ENCODE measurements at places on chromosomes 1 and 21. TPM values are rescaled to one million over a fixed set of nuclear protein-coding genes. Genes with fewer than 3 reads are reported as not detected.

Gene CCDC181
- 0.66 TPM for total RNA-seq

Gene EPB41
- 38.0 TPM for total RNA-seq

Gene TMOD4
- total RNA-seq, result not detected

Gene NPR1
- total RNA-seq, result 0.66 TPM

Gene C8B
- total RNA-seq, result not detected

DNA sequence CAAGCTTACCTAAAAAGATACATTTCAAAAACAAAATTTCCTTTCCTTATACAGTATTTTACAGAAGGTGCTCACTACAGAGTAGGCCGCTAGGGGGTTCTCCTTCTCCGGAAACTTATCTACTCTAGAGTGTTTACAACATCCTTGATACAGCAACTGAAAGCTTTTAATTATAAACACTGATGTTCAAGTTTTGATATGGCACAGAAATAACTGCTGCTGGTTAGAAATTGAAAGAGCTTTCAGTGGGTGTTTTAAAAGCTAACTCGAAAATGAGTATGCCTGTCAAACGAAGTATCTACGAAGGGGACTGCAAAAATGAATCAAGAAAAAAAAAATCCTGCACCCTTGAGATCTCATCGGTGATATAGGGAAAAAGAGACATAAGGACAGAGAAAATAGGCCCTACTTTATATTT is 1.0 kb downstream of the YOD1 start:
- DNase-seq, result peak; percentile 38

DNA sequence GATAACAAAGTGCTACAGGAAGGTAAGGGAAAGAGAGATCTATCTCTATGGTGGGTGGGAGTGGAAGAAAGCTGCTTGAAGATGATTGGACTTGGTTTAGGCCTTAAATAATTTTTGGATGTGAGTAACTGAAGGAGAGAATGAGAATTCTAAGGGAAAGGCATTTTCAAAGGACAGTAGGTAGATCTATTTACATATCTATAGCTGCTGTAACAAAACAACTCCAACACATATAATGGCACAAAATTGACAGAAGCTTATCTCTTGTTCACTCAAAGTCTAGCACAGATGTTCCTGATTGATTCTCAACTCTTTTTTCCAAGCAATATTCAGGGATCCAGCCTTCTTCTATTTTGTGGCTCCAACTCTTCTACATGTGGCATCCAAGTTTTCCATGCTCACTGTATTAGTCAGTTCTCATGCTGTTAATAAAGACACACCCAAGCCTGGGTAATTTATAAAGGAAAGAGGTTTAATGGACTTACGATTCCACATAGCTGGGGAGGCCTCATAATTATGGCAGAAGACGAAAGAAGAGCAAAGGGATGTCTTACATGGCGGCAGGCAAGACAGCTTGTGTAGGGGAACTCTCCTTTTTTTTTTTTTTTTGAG is 3.1 kb upstream of the DDAH1 start:
- DNase-seq, result no peak

GRCh38 chr1:221724931-221725605 is 16.8 kb downstream of the DUSP10 start:
- DNase-seq, result peak; percentile 79

DNA sequence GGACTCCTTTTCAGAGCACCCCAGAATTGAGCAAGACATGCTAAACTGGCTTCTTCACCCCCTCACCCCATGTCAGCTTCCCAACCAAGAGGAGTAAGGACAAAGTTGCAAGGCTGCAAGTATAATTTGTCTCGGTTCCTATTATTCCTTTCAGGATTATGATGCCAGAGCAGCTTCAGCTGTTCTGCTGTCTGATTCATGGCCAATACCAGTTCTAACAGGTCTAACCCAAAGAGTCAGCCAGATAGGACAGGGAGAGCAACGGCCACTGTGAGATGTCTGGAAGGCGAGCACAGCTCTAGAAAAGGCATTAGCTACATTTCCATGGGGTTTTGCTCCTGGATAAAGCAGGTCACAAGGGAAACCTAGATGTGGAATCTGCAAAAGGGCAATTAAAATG is 53.3 kb upstream of the HOOK1 start:
- no peak for DNase-seq

GRCh38 chr1:114286960-114287359 is 133.3 kb upstream of the SYT6 start:
- no peak for DNase-seq

DNA sequence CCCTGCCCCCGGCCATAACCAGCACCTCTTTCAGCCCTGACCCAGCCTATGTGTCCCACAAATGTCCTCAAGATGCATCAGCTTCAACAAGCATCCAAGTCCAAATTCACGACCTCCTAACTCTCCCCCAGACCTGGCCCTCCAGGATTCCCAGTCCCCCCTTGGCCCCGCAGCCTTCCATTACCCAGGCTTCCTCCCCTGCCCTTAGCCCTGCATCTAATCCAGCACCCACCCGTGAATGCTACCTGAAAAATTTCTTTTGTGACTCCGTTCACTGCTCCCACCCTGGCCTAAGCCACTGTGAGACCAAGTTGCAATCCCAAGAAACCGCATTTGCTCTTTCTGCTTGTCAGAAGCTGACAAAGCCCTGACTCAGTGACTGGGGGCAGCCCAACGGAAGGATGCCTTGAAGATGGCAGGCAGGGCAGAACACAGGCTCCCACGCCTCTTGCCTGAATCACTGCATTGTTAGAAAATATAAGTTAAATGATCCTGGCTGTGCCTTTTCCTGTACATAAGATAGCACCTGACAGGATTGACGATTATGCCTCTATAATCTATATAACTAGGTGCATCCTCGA is 939 bp upstream of the MFAP2 start:
- peak; percentile 96 for DNase-seq
